NCI-H524 (cell line): ENCODE measurements at places on chromosomes 6 and 20.
A peak's percentile ranks its signal among the peaks of the same experiment; 100 is the strongest.

DNA sequence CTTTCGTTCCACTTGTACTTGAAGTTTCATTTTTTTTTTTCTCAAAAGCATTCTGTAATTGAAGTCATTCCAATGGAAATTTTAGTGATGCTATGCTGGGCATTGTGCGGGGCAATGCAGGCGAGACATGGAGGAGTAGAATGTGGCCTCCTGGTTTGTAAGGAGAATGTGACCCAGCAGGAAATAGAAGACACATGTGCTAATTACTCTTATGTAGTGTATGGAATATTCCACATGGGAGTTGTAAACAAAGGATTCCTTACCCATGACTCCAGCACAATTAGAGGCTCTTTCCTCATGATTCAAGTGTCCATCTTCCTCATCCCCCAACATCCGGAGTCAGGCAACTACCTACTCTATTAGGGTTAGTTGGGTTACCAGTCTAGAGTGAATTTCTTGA lies 14.9 kb upstream of the RFPL4B start:
- no peak for DNase-seq

- DNase-seq: no peak
Observed at GRCh38 chr20:62487118-62487517, 11.3 kb upstream of the GATA5 start.

DNA sequence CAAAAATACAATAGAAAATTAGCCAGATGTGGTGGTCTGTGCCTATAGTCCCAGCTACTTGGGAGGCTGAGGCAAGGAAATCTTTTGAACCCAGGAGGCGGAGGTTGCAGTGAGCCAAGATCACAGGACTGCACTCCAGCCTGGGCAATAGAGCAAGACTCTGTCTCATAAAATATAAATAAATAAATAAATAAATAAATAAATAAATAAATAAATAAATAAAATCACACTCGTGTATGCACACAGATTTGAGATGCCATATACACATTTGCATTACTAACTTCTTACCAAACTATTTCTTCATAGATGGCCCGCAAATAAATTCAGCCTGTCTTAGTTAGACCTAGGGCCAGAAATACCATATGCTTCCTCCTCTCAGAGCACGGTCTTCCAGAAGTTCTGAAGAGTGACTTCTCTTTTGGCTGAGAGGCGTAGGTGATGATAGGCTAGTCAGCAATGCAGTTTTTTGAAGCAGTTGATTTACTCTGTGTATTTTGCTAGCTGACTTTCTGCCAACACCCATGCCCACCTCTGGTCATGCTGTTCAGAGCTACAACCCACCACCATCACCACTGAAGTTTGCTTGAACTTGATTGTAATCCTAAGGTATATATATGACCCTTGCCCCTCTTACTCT lies 150.1 kb downstream of the SASH1 start:
- no peak for DNase-seq

- DNase-seq: no peak
Observed at GRCh38 chr20:43832961-43833360, 81.7 kb upstream of the TOX2 start.

GRCh38 chr20:20939006-20939405 lies 167.2 kb downstream of the LINC00237 start:
- DNase-seq: no peak

- no peak for DNase-seq
Observed at GRCh38 chr6:52389264-52389625, 27.3 kb downstream of the PAQR8 start.

DNA sequence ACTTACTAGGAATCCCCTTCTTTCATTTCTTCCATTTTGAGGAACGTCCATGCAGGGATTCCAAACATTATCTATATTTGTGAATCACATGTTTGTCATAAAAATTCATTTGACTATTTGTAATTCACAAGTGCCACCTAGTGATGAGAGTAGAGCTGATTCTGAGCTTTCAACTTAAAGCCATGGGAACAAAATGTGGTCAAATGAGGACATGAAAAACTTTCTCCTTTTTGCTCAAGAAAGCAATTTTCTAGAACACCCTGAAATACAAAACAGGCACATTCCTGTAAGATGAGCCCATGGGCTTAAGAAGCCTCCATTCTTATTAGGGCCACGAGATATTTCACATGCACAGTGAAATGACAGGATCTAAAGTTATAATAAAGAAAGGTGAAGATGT lies 12.3 kb downstream of the MAP3K7 start:
- DNase-seq: no peak

DNA sequence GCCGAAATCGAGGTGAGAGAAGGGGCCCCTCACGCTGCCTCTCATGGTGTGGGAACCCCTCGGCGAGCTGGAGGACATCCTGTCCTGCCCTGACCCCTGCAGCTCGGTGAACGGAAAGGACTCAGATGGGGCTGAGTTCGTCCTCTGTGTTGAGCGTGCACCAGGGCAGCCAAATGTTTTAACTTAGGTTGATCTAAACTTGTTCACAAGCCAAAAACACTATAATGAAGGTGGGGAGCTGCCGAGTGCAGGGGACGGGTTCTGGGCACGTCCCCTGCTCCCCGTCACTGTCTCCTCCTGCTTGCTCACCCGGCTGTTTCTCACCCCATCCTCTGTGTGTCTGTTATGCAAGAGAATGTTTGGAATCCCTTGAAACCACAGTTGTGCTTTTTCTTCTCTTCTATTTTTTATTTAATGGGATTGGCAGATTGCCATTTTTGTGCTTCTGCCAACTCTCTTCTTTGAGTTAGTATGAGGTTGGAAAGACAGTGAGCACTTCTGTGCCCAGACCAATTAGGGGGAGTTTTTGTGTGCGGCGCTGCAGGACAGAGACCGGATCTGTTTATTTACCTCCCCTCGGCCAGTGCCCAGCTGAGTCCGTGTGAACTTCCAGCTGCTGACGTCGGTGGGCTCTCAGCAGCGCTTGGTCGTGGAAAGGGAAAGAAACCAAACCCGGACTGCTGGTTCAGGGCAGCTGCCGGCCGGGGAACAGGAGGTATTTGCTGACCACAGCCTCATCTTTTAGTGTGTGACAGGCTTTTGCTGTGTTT lies 158.1 kb downstream of the DTNBP1 start:
- no peak for DNase-seq

GRCh38 chr6:2565499-2565898 lies 185.2 kb downstream of the MYLK4 start:
- no peak for DNase-seq

DNA sequence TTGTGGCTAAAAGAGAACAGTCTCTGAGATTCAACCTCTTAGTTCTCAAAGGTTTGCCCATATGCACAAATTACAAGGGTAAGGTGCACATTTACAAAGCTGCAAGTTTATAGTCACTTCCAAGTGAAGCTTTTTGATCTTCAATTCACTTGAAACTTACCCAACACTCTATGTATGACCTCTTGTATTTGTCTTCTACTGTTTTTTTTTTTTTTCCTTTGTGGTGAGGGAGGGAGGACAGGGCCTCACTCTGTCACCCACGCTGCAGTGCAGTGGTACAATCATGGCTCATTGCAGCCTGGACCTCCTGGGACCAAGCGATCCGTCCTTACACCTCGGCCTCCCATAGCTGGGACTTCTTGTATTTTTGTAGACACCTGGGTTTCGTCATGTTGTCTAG lies 4.5 kb upstream of the FOXO3 start:
- no peak for DNase-seq

- DNase-seq: peak; percentile 10
Observed at GRCh38 chr20:29873946-29874345, 1383.5 kb upstream of the DEFB115 start.

DNA sequence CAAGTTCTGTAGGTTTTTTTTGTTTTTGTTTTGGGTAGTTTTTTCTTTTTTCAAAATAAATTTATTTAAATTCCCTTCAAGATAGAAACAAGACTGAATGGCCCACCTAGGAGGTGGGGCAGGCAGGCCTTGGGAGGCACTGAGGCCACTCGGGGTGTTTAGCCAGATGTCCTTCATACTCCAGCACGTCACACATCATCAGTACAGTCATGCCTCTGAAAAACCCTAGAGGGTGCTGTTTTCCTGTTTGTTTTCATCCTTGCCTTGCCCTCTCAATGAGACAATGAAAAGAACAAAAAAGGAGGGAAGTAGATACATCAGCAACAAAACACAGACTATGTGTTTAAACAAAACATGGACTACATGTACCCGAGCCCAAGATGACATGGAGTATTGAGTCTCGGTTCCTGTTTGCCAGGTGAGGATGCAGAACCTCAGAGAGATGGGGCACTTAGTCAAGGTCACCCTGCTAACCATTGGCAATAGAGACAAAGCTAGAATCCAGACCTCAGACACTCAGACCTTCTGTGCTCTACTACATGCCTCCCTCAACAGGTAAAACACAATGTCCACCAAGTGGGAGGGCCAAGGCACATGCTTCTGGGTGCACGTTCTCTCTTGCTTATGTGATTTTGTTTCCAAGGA lies 26.8 kb upstream of the CLIC5 start:
- peak; percentile 73 for DNase-seq

DNA sequence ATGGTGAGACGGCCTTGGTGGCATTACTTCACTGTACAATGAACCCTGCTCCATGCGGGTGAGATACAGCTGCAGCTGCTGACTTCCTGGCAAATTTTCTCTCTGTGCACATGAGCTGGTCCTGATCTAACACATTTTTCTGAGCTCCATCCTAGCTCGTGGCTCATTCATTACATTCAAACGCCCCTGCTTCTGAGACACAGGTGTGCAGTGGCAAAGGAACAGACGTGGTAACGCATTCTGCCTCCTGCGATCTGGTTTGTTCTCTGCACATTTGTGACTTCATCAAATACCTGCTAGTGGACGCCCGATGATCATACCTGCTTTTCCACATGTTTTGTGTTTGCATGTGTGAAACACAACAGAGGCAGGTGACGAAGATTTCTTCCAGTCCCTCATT lies 189.6 kb upstream of the PDE10A start:
- DNase-seq: no peak

- no peak for DNase-seq
Observed at GRCh38 chr6:108953681-108954080, 105.5 kb downstream of the ARMC2 start.

DNA sequence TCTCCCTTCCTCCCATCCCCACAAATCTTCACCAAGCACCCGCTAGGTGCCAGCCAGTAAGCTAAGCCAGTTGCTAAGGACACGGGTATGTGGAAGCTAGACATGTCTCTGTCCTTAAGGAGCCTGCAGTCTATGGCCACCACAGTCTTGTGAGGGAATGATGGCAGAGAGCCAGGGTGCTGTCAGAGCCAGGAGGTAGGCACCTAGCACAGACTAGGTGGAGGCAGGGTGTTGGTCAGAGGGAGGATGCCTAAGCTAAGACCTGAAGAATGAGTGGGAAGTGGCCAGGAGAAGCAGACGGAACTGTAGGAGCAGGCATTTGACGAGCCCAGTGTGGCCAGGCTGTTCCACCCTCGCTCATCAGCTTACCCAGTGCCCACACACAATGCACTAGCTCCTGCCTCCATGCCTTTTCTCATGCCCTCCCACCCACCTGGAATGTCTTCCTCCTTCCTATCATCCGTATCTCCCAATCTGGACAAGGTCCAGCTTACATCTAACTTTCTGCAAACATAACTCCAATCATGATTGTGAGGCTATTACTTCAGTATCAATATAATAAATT lies 125.6 kb downstream of the FOXC1 start:
- no peak for DNase-seq

DNA sequence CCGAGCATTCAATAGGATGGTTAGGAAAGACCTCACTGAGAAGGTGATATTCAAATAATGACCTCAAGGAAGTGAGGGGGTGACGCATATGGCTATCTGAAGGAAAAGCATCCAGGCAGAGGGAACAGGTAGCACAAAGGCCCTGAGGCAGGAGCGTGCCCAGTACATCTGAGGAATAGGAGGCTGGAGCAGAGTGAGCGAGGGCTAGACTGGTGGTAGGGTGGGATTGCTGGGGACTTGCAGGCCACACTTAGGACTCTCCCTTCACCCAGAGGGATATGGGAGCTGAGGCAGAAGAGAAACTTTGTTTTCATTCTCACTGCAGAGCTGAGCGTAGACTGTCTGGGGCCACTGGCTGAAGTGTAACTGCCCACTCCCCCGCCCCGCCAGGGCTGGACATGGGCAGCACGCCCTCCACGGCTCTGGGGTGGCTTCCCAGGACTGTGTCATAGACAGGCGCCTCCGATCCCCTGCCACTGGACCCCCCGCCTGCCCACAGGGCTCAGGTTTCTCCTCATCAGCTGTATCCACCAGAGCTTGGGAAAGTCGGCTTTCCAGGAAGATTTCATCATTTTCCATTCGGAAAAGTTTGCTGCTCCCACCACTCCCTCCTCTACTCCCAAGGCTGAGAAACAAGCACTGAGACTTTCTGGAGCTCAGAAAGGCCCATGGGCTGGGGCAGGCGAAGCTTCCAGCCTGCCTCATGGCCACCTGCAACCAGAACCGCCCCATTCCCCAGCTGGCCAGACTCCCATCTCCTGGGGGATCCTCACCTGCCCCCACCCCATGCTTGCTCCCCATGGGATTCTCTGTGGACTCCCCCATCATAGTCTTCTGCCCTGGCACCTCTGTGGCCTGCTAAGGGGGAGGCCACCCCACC lies 142.6 kb downstream of the MRPL14 start:
- DNase-seq: no peak

- no peak for DNase-seq
Observed at GRCh38 chr6:45706319-45706718, 309.3 kb downstream of the CLIC5 start.

DNA sequence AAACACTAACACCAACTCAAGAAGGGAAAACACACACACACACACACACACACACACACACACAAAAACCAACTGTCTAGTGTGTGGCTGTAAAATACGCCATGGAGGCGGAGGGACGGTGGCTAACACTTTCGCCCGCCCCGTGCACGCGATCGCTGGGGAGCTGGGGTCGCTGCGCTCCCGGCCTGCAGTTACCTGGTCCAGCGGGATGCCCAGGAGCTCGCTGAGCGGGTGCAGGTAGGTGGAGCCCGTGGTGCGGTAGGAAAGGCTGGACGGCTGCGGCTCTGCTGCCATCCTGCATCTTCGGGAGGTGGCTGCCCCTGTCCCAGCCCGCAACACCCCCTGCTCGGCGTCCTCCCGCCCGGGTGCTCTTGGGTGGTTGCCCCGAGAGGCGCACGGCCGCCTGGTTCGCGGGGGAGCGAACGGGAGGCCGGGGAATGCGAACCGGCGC lies 303 bp downstream of the MBOAT1 start:
- no peak for DNase-seq

- no peak for DNase-seq
Observed at GRCh38 chr6:90217506-90218127, 79.0 kb downstream of the BACH2 start.

- DNase-seq: no peak
Observed at GRCh38 chr20:59331721-59332329, 31.4 kb downstream of the EDN3 start.

GRCh38 chr6:170057961-170058877 lies 232.7 kb downstream of the DLL1 start:
- no peak for DNase-seq

- no peak for DNase-seq
Observed at GRCh38 chr6:93418033-93418407, 1.3 kb downstream of the EPHA7 start.

- DNase-seq: no peak
Observed at GRCh38 chr6:115001731-115002350, 659.0 kb upstream of the HS3ST5 start.
